Stimulated activated naive CD8-positive, alpha-beta T cell treated with anti-CD3 and anti-CD28 coated beads, Interleukin-15, Interleukin-2, amounts not matched to agents 100 U/mL and 50 U/mL, for 24 hours (primary cell): ENCODE measurements at places on chromosomes 5 and 9.

GRCh38 chr5:87899721-87900131, 368.9 kb downstream of the TMEM161B start:
- DNase-seq, result no peak

DNA sequence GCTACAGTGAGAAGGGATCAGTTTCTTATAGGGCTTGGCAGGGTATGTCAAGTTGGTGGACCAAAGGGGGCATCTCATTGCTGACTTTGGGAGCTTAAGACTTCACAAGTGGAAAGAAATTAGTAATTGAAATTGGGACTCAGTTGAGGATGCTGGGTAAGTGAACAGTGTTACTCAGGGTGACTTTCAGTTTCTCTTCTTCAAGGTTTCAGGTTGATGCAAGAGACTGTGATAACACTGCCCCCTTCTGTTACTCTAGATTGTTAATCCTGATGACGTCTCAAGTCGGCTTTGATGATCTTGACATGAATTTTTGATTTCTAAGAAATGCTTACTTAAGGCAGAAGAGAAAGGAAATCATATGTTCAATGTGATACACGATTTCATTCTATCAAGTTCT, 21.3 kb downstream of the KCTD16 start:
- DNase-seq, result no peak

DNA sequence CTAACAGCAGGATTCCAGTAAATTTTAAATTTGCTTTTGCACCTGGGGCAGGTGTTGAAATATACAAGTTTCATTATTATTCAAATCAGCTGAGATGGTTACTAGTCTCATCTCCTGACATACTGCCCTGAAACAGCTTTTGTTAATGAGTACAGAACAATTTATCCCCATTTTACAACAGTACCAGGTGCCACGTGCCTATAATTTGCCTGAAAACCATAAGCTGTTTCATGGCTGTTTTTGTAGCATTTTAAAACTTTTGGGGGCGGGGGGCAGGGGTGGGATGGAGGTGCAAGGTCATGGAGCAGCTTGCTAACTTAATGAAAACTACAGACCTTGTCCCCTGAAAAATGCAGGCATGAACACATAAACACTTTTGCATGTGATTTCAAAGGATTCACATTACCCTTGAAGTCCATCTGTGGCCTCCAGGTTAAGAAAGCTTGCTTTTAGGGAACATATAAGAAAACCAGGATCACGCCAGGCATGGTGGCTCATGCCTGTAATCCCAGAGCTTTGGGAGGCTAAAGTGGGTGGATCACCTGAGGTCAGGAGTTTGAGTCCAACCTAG, 42.1 kb downstream of the TIMD4 start:
- DNase-seq, result no peak

- DNase-seq, result no peak
These were observed 26.6 kb downstream of the WNT8A start for GRCh38 chr5:138110266-138110963.

- no peak for DNase-seq
These were observed 202.6 kb downstream of the NR3C1 start for GRCh38 chr5:143200781-143201398.

DNA sequence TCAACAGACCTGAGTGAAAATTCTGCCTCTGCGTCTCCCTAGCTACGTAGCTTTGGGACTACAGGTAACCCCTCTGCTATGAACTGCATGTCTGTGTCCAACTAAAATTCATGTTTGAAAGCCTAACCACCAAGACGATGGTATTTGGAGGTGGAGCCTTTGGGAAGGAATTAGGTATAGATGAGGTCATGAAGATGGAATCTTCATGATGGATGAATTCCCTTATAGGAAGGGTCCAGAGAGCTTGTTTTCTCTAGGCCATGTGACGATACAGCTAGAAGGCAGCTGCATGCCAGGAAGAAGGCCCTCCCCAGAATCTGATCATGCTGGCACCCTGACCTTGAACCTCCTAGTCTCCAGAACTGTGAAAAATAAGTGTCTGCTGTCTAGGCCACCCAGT, 296.4 kb downstream of the SLIT3 start:
- no peak for DNase-seq

- DNase-seq, result no peak
These were observed 19.2 kb upstream of the PITX1 start for GRCh38 chr5:135053278-135053677.

DNA sequence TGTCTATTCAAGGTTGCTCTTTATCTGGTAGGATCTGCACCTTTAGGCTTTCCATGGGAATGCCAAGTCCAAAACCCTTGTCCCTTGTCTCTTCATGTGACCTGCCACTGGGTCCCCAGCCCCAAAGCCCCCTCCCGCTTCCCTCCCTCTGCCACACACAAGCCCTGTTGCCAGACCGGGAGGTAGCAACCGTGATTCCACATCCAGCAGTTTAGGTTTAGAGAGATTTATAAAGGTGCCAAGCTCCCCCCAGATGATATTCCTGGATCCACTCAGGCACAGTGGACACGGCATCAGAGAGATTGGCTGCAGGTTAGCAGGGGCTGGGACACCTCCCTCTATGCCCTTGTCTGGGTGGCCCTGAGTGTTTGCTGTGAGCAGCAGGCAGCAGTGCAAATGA, 504.7 kb downstream of the CCDC171 start:
- DNase-seq, result no peak

DNA sequence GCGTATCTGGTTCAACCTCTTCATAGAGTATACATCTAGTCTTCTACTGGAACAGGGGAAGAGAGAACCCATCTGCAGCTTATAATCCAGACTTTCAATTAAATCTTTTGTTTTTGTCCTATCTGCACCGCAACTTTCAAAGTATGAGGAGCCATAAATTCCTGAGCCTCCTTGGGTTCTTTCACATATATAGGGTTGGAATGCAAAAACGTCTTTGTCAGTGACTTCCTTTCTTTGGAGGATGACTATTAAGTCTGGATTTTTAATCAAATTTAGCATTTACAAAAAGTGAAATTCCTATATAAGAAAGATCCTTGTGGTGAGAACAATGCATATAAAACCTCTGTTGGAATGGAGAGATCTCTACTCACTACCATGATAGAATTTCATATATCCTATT, 370.8 kb downstream of the TMEM38B start:
- no peak for DNase-seq

DNA sequence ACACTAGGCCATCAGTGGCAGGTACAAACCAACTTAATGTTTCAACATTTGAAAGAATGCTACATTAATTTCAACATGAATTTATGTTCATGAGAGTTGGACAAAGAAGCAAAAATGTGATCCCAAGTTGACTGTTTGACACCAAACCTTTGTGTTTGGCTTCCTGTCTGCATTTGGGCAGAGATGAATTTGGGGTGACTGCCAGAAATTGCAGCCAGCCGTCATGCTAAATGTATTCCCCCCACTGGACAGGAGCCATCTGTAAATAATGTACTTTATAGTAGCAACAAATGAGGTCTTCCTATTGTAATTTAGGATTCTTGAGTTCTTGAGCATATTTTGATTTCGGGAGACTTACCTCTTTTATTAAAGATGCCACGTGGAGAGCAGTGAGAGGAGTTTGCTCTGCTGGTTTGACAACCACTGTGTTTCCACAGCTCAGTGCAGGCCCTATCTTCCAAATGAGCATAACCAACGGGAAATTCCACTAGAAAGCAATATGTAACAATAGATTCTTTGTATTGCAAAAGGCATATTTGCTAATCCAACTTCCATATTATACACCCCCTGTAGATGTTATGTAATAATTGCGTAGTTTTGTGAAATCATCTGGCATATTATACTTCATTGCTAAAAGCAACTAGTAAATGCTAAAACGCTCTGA, 27.6 kb downstream of the ALDH1A1 start:
- no peak for DNase-seq

GRCh38 chr9:101625876-101626275, 31.1 kb upstream of the PPP3R2 start:
- no peak for DNase-seq

GRCh38 chr9:70954126-70954525, 167.3 kb downstream of the TRPM3 start:
- no peak for DNase-seq

DNA sequence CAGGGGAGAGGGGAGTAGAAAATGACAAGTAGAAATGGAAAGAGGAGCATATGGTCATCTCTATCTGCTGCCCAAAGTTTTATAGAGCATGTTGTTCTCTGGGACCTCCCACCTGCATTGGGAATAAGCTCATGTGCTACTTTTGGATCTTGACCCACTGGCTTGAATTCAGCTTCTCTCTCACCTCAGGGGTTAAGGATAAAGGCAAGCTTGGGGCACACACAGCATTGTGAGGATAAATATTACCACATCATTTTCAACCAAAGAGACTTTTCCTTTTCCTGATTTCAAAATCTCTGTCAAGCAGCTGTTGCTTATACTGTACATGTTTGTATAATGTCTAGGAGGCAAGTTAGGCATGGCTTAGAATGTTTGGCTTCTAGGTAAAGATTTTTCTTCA, 16.6 kb downstream of the ATP10B start:
- no peak for DNase-seq

DNA sequence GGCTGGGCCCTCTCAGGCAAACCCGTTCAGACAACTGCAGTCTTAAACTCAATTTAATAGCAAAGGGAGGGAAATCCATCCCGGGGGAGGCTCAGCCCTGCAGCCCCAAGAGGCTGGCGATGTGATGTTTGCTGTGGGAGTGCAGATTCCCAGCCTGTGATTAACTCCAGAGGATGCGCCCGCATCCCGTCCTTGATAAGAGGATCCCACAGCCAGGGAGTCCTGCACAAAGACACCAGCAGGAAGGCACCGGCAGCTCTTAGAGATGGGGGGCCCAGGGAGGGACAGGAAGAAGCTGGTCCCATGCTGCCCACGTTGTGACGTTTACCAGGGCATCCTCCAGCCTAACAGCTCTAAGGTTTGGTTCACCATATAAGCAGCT, 64.7 kb downstream of the MRPL36 start:
- no peak for DNase-seq

GRCh38 chr5:88746438-88746882, 136.5 kb downstream of the MEF2C start:
- no peak for DNase-seq

DNA sequence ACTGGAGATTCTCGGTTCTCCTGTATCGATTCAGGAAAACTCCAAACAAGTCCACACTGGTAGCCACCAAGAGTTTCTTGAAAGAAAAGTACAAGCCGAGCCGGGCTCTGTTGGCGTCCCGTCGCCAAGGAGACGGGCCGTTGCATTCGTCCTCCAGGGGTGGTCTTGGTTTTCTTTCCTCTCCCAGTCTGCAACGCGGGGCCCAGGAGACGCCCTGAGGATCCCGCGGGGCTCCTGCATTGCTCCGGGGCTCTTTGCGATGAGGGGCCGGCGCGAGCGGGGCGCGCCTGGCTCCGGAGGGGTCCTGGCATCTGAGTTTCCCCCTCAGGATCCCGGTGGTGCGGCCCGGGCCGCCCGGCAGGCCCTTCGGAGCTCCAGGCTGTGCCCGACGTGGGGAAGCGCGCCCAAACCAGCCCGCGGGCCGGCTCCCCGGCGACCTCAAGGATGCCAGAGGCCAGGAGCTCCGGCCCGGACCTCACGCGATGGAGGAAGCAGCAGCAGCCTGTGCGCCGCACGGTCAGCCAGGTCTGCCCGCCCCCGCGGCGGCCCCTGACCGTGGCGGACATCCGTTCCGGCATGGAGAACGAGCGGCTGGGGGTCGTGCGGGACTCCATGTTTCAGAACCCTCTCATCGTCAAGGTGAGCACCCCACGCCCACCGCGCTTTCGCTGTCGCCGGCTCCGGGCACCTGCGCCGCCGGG, at the start of gene CFAP77:
TSS of gene CFAP77 (plus strand) at position 384 of the 701 bp plus-strand sequence. CDS start at position 445, 61 bp downstream.
- DNase-seq, result peak; percentile 53

DNA sequence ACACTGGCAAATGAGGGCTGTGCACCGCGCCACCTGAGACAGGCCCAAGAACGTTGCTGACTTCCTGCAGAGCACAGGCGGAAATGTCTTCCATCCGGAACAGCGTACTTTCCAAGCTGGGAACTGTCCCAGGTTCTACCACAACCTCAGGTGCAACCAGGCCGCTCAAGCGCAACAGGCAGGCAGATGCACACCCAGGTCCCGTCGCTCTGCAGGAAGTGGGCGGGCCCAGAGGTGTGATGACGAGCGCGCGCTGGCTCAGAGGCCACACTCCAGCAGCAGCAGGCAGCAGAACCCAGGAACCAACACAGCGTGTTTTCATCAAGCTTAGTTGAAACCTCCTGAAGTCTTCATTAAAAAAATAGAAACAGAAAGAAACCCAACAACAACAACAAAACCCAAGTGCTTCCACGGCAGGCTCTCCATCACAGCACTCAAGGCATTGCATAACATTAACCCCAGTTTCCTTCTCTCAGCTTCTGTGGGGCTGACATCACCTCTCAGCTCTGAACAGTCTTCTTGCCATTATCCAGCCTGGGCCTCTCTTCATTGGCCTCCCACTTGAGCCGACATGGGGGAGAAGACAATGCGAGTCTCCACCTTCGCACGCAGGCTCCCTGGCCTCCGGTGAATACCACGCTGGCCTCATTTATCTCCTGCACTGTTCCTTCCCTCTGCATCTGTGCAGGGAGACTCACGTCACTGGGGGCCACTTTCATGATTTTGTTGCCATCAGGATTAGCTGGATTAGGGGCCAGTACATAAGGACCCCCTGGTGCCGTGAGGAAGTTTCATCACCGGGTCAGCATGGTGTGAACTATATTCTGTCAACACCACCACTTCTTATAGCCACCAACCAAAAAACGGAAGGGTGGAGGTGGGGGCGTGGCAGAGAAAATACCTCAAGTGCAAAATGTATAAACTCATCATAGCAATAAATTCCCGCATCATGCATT, 22.1 kb downstream of the PTCH1 start:
- DNase-seq, result peak; percentile 79

GRCh38 chr5:64595031-64595855, 89.4 kb downstream of the RGS7BP start:
- DNase-seq, result no peak

DNA sequence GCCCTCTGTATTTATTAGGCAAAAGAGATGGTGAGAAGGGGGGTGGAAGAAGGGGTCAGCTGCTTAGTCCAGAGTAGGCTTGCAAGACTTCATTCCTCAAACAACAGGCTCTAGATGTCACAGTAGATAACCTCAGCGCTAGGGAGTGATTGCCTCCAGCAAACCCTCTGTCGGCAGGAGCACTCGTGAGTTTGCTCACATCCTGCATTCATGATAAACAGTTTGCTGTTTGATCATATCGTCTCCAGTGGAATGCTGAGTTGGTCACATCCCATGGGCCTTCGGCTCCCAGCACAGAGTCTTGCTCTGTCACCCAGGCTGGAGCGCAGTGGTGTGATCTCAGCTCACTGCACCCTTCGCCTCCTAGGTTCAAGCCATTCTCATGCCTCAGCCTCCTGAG, 3.6 kb downstream of the TTC23L start:
- no peak for DNase-seq

DNA sequence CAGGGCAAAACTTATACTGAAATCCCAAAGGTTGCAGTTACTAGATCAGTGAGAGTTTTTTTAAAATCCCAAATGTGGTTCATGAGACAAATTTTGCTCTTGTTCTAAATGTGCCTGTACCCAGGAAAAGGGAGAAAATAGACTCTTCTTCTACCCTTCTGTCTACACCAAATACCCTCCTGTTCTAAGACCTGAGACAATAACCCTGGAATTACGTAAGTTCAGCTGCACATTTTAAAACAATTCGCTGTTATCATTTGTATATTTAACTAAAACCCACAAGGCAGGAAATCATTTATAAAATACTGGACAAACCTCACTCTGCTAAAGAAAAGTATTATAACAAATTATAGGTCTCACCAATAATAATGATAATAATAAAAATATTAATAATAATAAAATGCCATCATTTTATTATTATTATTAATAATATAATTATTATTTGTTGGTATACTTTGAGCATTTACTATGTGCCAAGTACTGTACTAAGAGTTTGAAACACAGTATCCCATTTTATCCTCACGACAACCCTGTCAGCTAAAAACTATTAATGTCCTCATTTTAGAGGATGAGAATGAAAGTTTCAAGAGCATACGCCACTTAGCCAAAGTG, 49.8 kb upstream of the AFAP1L1 start:
- no peak for DNase-seq

- DNase-seq, result no peak
These were observed 221.1 kb downstream of the NR2F1-AS1 start for GRCh38 chr5:93359960-93360305.
